ENCODE measurements at places on chromosomes 5 and 9.

GRCh38 chr9:120891884-120892747, 15.1 kb upstream of the PHF19 start:
- no peak for DNase-seq

- no peak for DNase-seq
Observed at GRCh38 chr9:114250648-114251047, 72.2 kb upstream of the ORM1 start.

GRCh38 chr9:109953813-109954497, 174.0 kb downstream of the PALM2AKAP2 start:
- DNase-seq, result no peak

DNA sequence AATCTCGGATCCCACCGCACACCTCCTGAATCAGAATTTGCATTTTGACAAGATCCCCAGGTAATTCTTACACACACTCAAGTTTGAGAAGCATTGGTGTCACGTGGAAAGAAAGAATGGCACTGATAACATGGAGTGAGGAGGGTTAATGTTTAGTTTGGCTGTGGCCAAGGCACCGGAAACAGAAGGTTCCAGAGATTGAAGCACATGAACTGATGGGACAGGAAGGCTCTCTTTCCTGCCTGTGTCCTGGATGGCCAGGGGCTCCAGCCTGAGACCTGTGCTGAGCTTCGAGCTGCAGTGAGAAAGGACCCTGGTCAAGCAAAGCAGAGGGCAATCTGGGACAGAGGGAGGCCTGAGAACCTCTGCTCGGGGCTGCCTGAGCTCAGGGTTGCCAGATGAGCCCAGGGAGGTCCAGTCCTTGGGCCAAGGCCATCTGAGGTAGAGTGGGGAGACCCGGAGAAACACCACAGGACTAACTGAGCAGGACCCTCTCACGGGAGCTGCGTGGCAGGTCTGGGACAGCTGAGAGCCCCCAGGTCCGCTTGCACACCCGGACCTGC, 27.3 kb downstream of the AFAP1L1 start:
- no peak for DNase-seq

DNA sequence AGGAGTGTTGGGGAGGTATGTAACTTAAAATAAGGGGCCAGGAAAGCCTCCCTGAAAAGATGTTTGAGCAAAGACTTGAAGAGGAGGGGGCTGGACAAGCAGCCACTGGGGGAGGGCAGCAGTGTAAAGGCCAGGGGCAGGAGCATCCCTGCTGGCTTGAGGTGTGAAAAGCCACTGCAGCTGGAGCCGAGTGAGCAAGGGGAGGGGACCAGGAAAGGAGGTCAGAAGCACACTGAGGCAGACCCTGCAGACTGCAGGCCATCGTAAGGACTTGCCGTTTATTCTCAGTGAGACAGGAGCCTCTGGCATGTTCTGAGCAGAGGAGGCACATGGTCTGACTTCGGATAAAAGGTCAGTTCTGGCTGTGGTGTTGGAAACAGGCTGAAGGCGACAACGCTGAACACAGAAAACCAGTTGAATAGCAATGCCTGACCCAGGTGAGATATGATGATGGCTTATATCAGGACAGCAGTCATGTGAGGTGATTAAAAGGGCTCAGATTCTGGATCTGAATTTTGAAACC, 10.2 kb upstream of the ERGIC1 start:
- no peak for DNase-seq

- no peak for DNase-seq
Observed at GRCh38 chr9:85523202-85523601, 218.6 kb downstream of the AGTPBP1 start.

GRCh38 chr5:102450313-102450990, 48.3 kb downstream of the SLCO6A1 start:
- no peak for DNase-seq

DNA sequence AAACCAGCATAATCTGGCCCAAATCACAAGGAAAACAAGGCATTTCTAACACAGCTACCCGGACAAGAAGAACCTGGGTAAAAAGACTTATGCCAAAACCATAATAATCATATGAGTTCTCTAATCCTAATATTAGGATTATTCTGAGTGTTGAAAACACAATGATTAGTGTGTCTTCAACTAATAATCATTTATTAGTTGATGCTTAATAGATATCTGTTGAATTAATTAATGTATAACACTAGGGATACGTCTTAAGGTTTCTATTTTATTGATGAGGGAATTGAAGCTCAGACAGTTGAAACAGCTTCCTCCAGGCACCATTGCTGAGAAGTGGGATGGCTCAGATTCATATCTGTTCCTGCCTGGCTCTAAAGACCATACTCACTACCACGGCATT, 112.2 kb downstream of the DOCK2 start:
- no peak for DNase-seq

DNA sequence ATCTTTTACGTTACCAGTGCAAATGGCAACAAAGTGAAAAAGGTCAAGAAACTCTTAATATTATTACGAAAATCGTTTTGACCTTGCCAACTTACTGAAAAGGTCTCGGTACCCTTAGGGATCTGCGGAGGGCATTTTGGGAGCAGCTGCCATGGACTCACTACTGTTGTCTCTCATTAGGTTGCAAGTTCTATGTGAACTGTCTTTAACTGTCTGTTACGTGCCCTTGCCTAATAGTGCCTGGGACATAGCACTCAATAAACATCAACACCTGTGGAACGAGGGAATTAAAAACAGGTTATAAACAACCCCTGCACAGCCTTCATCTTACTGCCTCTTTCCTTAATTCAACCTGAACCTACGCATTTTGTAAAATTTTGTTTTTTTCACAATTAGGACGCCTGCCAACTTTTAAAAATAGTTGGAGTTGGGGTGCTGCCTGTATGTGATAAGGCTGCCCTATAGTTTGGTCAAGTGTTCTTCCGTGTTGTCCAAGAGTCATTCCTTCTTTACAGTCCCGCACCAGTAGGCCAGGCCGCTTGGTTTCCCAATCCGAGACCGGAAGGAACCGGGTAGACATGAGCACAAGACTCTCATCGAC, 527 bp upstream of the SREK1 start:
- DNase-seq, result no peak

GRCh38 chr5:154962494-154962893, 21.6 kb downstream of the MRPL22 start:
- DNase-seq, result no peak

DNA sequence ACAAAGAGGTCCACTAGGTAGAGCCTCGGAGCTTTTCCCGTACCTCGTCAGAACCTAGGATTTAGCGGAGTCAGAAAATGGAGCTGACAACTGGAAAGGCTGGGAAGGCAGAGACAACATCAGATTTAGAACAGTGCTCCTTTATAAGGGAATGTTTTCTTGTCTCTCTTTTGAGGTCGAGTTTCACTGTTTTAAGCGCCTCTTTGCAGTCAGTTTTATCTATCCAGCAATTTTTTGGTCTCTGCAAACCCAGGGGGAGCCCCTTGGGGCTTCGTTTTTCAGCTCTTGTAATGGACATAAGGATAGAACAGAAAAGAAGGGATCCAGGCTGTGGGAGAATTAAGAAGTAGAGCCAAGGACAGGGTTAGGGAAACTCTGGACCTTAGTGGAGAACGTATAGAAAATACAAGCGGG, 80.5 kb downstream of the FNBP1 start:
- DNase-seq, result no peak

GRCh38 chr9:89453452-89453851, 44.5 kb downstream of the SEMA4D start:
- DNase-seq, result no peak

DNA sequence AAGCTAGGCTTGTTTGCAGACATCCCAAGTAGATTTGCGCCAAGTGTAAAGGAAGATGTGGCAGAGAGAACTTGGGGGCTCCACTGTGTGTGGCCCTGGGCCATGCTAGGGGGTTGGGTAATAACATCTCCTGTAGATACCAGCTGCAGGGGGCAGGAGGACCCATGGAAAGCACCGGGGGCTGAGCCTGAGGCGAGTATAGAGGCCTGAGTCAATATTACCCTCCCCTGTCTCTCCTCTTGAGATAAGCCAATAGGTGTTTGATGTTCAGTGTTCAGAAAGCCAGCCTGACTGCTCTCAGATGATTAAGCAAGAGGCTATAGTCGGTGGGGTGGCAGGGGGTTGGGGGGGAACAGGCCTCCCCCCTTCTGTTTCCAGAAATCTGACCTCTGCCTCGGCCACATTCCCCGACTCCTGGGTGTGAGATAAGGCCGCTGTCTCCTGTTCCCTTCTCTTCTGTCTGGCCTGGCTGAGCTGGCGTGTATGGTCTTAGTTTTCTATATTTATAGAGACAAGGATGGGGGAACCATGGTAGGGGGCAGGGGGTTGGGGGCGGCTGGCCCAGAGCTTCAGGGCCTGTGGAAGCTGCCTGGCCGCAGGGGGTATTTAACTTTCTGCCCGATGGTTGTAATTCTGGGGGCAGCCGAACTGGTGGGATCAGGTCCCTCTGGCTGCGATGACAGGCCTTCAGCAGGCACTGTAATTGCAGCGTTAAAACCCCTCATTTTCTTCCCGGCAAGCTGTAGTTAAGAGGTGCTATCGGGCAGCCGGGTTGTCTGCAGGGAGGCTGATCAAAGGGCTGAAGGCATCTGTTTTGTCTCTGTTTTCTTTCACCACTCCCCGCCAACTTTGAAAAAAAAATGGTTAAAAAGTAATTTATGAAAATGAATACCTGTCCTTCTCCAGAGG, 292.0 kb downstream of the NSG2 start:
- no peak for DNase-seq

DNA sequence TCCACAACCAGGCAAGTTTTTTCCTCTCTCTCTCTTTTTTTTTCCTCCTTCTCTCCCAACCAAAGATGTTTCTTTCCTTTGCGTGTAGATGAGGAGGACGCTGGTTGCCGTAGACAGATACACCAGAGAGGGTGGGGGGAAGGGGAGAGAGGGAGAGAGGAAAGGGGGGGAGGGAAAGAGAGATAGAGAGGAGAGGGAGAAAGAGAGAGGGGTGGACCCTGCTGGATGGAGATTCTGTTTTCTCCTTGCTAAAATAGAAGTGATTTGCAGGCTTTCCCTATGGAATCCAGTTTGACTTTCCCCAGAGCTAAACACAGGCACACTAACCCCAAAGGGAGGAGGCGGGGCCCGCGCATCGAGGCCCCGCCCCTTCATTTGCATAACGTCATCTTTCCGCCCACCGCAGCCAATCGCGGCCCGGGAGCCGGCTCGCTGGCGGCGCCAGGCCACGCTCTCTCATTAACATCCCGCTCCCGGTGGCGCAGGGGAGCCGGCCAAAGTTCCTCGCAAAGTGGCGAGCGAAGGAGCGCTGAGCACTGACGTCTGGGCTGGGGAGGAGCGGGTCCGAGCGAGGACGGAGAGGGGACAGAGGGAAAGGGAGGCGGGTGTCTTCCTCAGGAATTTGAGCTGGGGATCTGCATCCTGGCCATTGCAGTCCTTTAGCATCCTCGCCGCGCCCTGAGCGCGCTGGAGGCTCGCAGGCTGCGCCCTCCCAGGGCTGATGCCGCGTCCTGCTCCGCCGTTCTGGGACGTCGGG, 487 bp upstream of the EBF1 start:
- DNase-seq, result no peak

GRCh38 chr9:136485049-136486045, 2.5 kb upstream of the SEC16A start:
- peak; percentile 28 for DNase-seq

GRCh38 chr9:3054017-3054586, 210.2 kb upstream of the PUM3 start:
- DNase-seq, result no peak

GRCh38 chr5:90368454-90369246, 40.9 kb downstream of the CETN3 start:
- no peak for DNase-seq

GRCh38 chr9:38088006-38088925, 19.2 kb upstream of the SHB start:
- no peak for DNase-seq

DNA sequence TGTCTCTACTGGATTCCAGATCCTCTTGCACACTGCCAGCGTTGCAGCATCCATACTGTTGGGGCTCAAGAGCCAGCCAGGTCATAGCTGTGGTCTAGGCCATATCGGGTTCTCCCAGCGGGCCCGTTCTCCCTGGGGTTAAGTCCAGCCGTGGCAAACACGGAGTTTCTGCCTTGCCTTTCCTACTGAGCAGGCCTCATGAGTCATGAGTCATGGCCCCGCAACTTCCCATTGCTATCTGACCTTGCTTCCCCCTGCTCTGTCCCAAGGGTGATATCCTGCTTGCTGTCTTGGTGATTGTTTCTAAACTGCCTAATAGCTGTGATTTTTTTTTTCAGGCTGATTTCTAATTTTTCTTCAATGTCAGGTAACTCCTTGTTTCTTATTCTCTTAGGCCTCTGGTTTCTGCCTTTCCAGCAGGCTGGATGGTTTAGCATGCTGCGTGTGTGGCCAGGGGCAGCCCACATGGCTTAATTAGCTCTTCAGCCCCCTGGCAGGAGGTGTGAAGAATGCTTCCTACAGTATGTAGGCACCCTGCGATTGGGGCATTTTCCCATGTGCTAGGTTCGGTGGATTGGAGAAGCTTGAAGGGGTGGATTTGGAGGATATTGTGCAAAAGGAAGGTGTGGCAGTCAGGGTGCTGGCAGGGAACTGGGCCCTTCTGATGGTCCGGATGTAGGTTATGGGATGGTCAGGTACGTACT, 18.7 kb downstream of the DAPK1 start:
- DNase-seq, result no peak

DNA sequence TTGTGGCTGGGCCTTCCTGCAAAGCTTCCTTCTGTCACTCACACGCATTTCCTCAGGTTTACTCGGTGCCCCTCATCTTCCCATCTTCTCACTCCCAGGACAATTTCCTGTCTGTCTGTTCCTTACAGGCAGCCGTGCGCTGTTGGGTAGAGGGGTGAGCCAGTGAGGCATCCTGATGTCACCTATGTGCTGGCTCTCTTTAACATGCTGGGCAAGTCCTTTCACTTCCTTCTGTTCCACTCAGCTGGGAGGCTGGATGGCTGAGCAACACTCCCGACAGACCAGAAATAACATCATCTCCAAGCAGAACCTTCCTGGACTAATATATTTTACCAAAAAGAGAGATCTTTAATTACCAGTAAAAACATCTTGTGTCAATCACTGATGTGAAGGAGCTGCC, 103.0 kb downstream of the HSD17B3 start:
- DNase-seq, result no peak

- no peak for DNase-seq
Observed at GRCh38 chr5:147390654-147391225, 119.1 kb downstream of the DPYSL3 start.

DNA sequence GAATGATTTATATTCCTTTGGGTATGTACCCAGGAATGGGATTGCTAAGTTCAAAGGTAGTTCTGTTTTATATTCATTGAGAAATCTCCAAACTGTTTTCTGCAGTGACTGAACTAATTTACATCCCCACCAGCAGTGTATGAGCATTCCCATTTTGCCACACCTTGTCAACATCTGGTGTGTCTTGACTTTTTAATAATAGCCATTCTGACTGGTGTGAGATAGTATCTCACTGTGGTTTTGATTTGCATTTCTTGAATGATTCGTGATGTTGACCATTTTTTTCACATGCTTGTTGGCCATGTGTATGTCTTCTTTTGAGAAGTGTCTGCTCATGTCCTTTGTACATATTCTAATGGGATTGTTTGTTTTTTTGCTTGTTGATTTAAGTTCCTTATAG, 421.5 kb downstream of the KIAA0825 start:
- no peak for DNase-seq

- no peak for DNase-seq
Observed at GRCh38 chr5:95810305-95811125, 12.0 kb downstream of the GLRX start.

- no peak for DNase-seq
Observed at GRCh38 chr5:96259151-96259772, 173.8 kb downstream of the PCSK1 start.

- DNase-seq, result no peak
Observed at GRCh38 chr5:57406641-57407040, 76.0 kb downstream of the ACTBL2 start.

- no peak for DNase-seq
Observed at GRCh38 chr9:109767404-109767803, 12.6 kb upstream of the PALM2AKAP2 start.

Measured in SHP77 treated with DMSO at 0.1 percent for 48 hours (cell line).